Small intestine (tissue), 16 donors: ENCODE measurements at places on chromosomes 6 and 20.

DNA sequence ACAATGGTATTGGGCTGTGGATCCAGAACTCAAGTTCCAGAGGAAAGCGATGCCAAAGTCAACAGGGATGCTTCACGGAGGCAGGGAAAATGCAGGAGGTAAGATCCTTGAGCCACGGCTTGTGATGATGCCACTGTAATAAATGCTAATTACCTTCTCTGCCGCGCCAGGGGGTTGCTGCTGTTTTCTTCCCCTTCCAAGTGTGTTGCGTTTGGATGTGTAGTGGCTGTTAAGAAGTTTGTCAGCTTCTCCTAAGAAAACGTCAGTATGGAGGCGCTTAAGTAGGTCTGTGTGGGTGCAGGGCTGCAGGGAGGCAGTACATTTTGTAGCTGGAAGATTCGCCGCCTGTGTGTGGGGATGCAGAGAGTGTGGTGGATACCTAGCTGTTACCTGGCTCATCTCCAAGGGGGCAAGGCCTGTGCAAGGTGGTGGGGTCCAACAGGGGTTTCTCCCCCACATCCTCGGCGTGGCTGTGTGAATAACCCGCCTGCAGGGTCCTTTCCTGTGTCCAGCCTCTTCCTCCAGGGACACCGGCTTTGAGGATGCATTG, 318.7 kb downstream of the CDH4 start:
- DNase-seq, result no peak

GRCh38 chr20:35302421-35303335, 10.5 kb upstream of the FAM83C start:
- no peak for DNase-seq

- DNase-seq, result peak; percentile 54
These were observed 142.0 kb upstream of the ZNF217 start for GRCh38 chr20:53735536-53736050.

DNA sequence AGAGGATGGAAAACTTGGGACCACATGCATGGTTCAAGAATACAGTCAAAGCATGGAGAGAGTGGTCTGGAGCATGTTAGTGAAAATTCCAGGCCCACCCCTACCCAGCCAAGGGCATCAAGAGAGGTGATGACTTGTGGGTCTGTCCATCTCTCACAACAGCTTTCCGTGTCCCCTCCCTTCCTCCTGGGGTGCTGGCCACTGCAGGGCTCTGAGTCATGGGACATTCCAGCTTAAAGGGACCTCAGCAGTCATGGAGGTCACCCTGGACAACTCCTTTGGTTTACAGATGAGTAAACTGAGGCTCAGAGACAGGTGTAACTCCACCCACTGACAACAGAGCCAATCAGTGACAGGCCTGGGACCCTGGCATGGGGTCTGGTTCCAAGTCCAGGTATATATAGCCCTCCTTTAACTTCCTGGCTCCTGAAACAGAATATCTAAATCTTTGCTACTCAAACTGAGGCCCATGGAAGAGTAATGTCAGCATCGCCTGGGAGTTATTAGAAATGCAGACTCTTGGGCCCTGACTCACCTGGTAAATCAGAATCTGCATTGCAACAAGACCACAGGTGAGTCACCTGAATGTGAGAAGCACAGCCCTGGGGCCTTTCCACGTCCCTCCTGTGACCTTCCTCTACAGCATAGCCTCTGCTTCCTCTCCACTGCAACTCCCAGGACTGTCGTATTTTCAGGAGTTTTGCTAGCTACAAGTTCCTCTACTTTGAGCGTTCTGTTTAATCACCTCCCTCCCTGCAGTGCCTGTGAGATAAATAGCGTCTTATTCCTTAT, 170.2 kb downstream of the ZDHHC14 start:
- DNase-seq, result no peak

- DNase-seq, result peak; percentile 79
These were observed 47.2 kb downstream of the TRERF1 start for GRCh38 chr6:42404484-42404883.

- peak; percentile 53 for DNase-seq
These were observed 74.0 kb downstream of the PTPRA start for GRCh38 chr20:2946988-2947961.

DNA sequence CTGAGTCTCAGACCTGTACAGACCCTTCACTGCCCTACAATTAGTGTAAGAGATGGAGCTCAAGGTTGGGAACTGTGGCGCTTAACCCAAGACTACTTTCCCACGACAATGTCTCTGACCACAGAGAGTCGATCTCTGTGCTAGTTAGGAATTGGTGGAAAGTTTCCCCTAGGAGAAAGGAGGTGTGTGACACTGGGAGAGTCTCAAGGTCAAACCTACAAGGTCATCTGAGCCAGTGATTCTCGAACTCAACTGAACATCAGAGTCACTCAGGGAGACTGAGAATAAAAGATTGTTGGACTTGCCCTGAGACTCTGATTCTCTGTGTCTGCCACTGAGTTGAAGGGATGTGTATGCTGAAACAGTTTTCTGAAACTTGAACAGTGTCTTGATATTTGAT, 9.7 kb upstream of the AFDN start:
- DNase-seq, result no peak

DNA sequence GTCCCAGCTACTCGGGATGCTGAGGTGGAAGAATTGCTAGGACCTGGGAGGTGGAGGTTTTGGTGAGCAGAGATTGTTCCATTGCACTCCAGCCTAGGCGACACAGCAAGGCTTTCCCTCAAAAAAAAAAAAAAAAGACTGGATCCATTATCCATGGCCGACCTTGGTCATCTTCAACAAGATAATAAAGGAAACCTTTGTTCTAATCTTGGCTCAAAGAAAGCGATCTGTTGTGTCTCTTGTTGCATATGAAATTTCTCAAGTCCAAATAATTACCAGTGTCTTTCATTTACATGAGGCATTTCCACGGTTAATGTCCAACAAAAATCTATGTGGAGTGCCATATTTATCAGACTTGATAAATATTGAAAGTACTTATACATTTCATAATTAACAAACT, 23.7 kb upstream of the KIF16B start:
- no peak for DNase-seq
